ENCODE measurements at places on chromosomes 11 and 22. TPM values are rescaled to one million over a fixed set of nuclear protein-coding genes. Genes with fewer than 3 reads are reported as not detected.

DNA sequence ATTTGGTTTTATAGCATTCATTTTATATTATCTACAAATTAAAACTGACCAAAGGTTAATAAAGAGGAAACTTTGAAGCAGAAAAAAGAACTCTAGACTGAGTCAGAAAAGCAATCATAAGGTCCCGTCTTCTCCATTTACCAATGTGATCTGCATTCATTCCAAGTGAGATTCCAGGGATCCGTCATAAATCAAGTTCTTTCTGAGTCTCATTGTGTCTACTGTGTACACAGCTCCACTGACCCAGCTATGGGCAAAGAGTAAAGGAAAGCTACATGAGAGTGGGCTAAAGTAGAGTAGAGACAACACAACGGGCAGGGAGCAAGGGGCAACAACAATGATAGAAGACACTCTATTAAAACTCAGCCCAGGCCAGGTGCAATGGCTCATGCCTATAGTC is 15.3 kb downstream of the FAM168A start:
- no peak overlapping the region for H3K27ac ChIP-seq
- no peaks in the 10 kb centered on the region for H3K27me3 ChIP-seq
- no peaks in the 10 kb centered on the region for H3K4me1 ChIP-seq
- DNase-seq, result no peak

KLHL22 gene
- 24.1 TPM for total RNA-seq

AP1B1 gene
- total RNA-seq, result 44.6 TPM

DBX1 gene
- total RNA-seq, result not detected
